ENCODE measurements at places on chromosomes 12 and 14. TPM values are rescaled to one million over a fixed set of nuclear protein-coding genes. Genes with fewer than 3 reads are reported as not detected.
A peak's percentile ranks its signal among the peaks of the same experiment; 100 is the strongest.

The SYNE3 gene
- 9.5 TPM for total RNA-seq

DNA sequence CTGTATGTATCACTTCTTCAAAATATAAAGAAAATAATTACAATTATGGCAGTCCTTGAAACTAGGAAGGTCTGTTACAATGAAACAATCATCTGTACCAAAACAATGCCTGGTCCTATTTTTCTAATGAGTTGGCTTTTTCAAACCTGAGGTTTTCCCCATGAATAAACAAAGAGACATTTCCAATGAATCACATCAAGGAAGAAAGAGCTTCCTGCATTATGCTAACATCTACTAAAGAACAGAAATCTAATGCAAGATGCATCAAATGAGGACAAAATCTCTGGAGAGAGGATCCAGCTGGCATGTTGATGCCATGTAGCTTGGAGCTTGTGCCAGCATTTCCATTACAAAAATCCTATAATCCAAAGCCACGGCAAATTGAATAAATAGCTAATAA lies 29.3 kb downstream of the NIN start:
- peaks cover 15% of the 10 kb centered on the region for H3K36me3 ChIP-seq
- H3K4me3 ChIP-seq: no peak overlapping the region
- H3K4me1 ChIP-seq: peaks cover 6% of the 10 kb centered on the region
- no peaks in the 10 kb centered on the region for H3K27me3 ChIP-seq
- no peak overlapping the region for H3K27ac ChIP-seq

DNA sequence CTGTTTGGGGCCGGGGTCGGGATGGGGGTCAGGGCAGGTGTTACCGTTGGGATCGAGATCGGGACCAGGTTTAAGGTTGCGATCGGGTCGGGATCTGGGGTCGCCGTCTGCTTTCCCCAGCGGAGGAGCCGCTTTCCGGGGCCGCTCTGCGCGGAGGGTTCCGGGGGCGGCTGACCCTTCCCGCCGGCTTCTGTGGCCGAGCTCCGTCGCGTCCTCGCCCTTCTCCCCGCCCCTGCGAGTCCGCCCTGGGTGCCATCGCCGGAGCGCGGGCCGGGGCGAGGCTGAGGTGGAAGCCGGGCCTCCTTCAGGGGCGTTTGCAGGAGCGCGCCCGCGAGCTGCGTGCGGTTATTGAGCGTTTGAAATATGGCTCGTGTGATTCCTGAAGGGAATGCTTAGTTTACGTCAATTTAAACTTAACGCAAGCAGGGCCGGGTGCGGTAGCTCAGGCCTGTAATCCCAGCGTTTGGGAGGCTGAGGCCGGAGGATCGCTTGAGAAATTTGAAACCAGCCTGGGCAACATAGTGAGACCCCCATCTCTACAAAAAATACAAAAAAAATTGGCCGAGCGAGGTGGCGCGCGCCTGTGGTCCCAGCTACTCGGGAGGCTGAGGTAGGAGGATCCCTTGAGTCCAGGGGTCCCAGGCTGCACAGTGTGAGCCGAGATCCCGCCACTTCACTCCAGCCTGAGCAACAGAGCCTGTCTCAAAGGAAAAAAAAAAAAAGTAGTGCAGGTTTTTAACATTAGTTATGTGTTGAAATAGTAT lies 620 bp downstream of the PGAM5 start:
- H3K4me1 ChIP-seq: no peaks in the 10 kb centered on the region
- peak overlapping the region; percentile 35 for H3K27ac ChIP-seq
- DNase-seq: peak; percentile 18
- peaks cover 47% of the 10 kb centered on the region for H3K36me3 ChIP-seq
- H3K27me3 ChIP-seq: no peaks in the 10 kb centered on the region

GRCh38 chr14:90421001-90421631 lies 24.3 kb downstream of the CALM1 start:
- H3K4me3 ChIP-seq: no peak overlapping the region
- no peaks in the 10 kb centered on the region for H3K36me3 ChIP-seq
- no peak overlapping the region for H3K27ac ChIP-seq
- no peaks in the 10 kb centered on the region for H3K27me3 ChIP-seq
- peaks cover 5% of the 10 kb centered on the region for H3K4me1 ChIP-seq

The CORO1C gene
- 141 TPM for total RNA-seq

The PUS1 gene
- total RNA-seq: 72.3 TPM

DNA sequence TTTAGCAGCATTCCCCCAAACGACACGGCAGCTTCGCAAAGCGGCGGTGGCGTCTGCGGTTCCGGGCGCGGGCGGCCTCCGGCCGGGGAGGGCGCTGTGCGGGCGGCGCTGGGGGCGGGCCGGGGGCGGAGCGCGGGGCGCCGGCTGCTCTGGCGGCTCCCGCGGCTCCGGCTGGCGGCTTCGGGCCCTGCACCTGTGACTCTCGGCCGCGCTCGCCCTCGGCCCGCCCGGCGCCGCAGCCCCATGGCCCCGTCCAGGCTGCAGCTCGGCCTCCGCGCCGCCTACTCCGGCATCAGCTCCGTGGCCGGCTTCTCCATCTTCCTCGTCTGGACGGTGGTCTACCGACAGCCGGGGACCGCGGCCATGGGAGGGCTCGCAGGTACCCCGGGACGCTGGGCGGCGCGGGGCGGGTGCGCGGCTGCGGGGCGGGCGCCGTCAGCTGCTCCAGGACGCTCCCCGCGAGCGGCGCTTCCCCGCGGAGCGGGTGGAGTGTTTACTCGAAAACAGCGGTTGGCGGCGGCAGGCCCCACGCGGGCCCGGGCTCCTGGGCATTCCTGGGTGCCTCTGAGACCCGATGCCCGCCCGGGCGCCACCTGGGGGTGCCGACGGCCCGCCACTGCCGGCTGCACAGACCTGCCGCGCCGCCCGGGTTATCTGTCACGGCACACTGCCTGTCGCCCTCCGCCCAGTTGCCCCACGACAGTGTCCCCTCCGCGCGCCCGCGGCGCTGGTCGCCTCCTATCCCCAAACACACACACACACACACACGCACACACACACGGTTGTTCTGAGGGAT lies at the start of gene SLC48A1:
TSS of gene SLC48A1 (plus strand) at position 177 of the 796 bp plus-strand sequence. CDS start at position 244, 67 bp downstream.
- DNase-seq: peak; percentile 61
- H3K27ac ChIP-seq: peak within 1 kb of the TSS; percentile 59
- no peaks in the 10 kb centered on the region for H3K27me3 ChIP-seq
- peaks cover 18% of the 10 kb centered on the region for H3K4me1 ChIP-seq
- H3K4me3 ChIP-seq: peak within 1 kb of the TSS; percentile 74

The GPR135 gene
- total RNA-seq: 7.7 TPM

The PLEKHD1 gene
- total RNA-seq: 0.05 TPM

GRCh38 chr14:50944647-50945413 lies 547 bp upstream of the PYGL start:
- peaks cover 33% of the 10 kb centered on the region for H3K4me1 ChIP-seq
- H3K36me3 ChIP-seq: no peaks in the 10 kb centered on the region
- no peaks in the 10 kb centered on the region for H3K27me3 ChIP-seq
- H3K27ac ChIP-seq: peak overlapping the region; percentile 82
- peak overlapping the region; percentile 86 for H3K4me3 ChIP-seq

The GALNT8 gene
- not detected for total RNA-seq

- no peaks in the 10 kb centered on the region for H3K4me1 ChIP-seq
- DNase-seq: no peak
- no peaks in the 10 kb centered on the region for H3K27me3 ChIP-seq
- H3K27ac ChIP-seq: no peak overlapping the region
- peaks cover 26% of the 10 kb centered on the region for H3K36me3 ChIP-seq
- no peak overlapping the region for H3K4me3 ChIP-seq
Observed at GRCh38 chr14:95193081-95193480, 35.8 kb upstream of the DICER1 start.

The NUDT14 gene
- total RNA-seq: 27.4 TPM

The BMAL2 gene
- total RNA-seq: 20.0 TPM

The PIWIL1 gene
- not detected for total RNA-seq

DNA sequence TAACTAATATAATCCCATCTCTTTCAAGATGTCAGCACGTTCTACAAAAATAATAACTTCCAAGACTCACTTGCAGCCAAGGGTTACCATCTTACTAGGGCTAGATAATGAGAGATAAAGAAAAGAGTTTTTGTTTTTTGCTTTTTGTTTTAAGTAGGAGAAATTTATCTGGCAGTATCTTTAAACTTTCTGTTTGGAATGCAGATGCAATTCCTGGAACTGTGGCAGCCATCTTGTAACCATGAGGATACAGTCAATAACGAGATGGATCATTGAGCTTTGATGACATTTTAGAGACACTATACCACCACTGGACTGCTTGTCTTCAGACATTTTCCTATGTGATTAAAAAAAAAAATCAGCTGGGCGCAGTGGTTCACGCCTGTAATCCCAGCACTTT lies 171.2 kb upstream of the ARID2 start:
- H3K27me3 ChIP-seq: no peaks in the 10 kb centered on the region
- no peak for DNase-seq
- no peak overlapping the region for H3K27ac ChIP-seq
- H3K36me3 ChIP-seq: no peaks in the 10 kb centered on the region
- no peak overlapping the region for H3K4me3 ChIP-seq

- H3K4me1 ChIP-seq: peaks cover 10% of the 10 kb centered on the region
- H3K36me3 ChIP-seq: peaks cover 22% of the 10 kb centered on the region
- DNase-seq: no peak
- no peak overlapping the region for H3K4me3 ChIP-seq
- no peak overlapping the region for H3K27ac ChIP-seq
- H3K27me3 ChIP-seq: no peaks in the 10 kb centered on the region
Observed at GRCh38 chr14:99467336-99468078, 13.2 kb downstream of the SETD3 start.

- DNase-seq: no peak
- H3K4me1 ChIP-seq: peaks cover 13% of the 10 kb centered on the region
- no peaks in the 10 kb centered on the region for H3K27me3 ChIP-seq
- no peaks in the 10 kb centered on the region for H3K36me3 ChIP-seq
Observed at GRCh38 chr14:99541677-99542470, 60.7 kb downstream of the CCNK start.

GRCh38 chr14:64294672-64295413 lies 672 bp upstream of the ESR2 start:
- no peak overlapping the region for H3K4me3 ChIP-seq
- DNase-seq: peak; percentile 54
- peaks cover 8% of the 10 kb centered on the region for H3K4me1 ChIP-seq
- H3K27ac ChIP-seq: no peak overlapping the region
- H3K36me3 ChIP-seq: no peaks in the 10 kb centered on the region
- H3K27me3 ChIP-seq: no peaks in the 10 kb centered on the region

- peaks cover 59% of the 10 kb centered on the region for H3K27me3 ChIP-seq
- no peak overlapping the region for H3K4me3 ChIP-seq
- no peaks in the 10 kb centered on the region for H3K4me1 ChIP-seq
- no peak for DNase-seq
- H3K27ac ChIP-seq: no peak overlapping the region
Observed at GRCh38 chr14:95727056-95727700, 13.3 kb upstream of the TCL1A start.

The RNASE3 gene
- not detected for total RNA-seq

The HOXC6 gene
- 11.5 TPM for total RNA-seq

GRCh38 chr12:123807670-123808069 lies 45.6 kb downstream of the DNAH10 start:
- no peak for DNase-seq
- H3K4me1 ChIP-seq: peaks cover 7% of the 10 kb centered on the region
- no peaks in the 10 kb centered on the region for H3K36me3 ChIP-seq
- H3K27me3 ChIP-seq: peaks cover 32% of the 10 kb centered on the region

- no peaks in the 10 kb centered on the region for H3K4me1 ChIP-seq
- H3K4me3 ChIP-seq: no peak overlapping the region
- H3K36me3 ChIP-seq: no peaks in the 10 kb centered on the region
- no peak for DNase-seq
- H3K27ac ChIP-seq: no peak overlapping the region
- H3K27me3 ChIP-seq: no peaks in the 10 kb centered on the region
Observed at GRCh38 chr12:85322715-85323114, 42.7 kb downstream of the ALX1 start.

DNA sequence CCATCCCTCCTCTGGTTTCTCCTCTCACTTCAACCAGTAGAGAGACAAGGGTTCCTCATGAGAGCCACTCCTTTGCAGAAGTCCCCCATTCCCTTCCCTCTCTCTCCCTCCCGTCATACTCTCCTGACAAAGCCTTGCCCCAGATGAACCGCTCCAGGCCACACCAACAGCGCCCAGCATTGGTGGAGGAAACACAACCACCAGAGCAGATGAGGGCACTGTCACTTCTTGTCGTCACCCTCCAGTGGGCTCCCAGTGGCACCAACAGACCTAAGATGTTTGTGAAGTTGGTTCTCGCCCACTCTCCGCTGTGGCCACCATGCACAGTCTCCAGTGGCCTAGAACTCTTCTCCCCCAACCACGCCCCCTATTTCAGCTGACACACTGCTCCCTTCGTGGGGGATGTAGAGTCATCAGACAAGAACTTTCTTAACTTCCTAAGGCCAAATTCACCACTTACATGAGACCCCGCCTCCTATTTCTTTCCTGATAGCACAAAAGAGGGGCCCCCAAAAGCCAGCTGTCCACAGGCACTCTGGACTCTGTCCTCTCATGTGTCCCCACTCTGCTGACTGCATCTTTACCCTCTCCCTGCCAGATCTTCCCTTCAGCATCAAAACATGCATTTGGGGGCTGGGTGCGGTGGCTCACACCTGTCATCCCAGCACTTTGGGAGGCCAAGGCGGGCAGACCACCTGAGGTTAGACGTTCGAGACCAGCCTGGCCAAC lies 29.2 kb upstream of the PLEKHG6 start:
- peaks cover 50% of the 10 kb centered on the region for H3K4me1 ChIP-seq
- peaks cover 7% of the 10 kb centered on the region for H3K36me3 ChIP-seq
- no peak overlapping the region for H3K4me3 ChIP-seq
- no peaks in the 10 kb centered on the region for H3K27me3 ChIP-seq
- DNase-seq: no peak

DNA sequence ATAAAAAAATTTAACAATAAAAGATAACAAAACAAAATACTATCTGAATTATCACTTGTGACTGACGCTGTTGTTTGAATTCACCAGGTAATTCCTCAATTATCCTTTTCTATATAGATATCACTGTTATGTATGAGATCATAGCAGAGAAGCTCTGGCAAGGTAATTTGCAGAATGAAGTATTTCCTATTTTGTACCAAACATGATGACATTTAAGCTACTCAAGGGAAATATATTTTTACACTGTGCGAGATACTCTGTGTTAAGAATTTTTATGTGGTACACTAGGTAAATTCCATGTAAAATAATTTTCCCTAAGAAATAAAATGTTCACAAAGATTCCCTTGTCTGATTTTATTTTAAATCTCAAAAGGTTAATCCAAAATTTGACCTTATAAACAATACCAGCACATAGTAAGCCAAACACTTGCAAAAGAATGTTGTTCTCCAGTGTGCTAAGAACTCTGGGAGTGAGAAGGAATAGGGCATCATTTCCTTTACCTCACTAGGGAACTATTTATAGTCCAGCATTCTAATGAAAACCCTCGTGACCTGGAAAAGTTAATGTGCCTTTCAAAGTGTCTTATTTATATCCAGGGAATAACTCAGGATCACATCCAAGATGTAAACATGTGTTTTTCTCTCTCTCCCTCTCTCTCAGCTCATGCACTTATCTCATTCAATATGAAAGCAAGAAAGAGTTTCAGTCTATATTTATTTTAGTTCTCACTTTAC lies 115.2 kb upstream of the RAP1B start:
- DNase-seq: no peak
- H3K27me3 ChIP-seq: no peaks in the 10 kb centered on the region
- no peak overlapping the region for H3K4me3 ChIP-seq
- no peak overlapping the region for H3K27ac ChIP-seq

- peaks cover 66% of the 10 kb centered on the region for H3K36me3 ChIP-seq
- peak; percentile 52 for DNase-seq
- no peak overlapping the region for H3K4me3 ChIP-seq
Observed at GRCh38 chr12:105212438-105212837, 23.5 kb downstream of the APPL2 start.

- H3K27me3 ChIP-seq: no peaks in the 10 kb centered on the region
- H3K27ac ChIP-seq: peak overlapping the region; percentile 67
- H3K4me3 ChIP-seq: no peak overlapping the region
- peaks cover 5% of the 10 kb centered on the region for H3K36me3 ChIP-seq
Observed at GRCh38 chr14:61462566-61463193, 141.3 kb downstream of the PRKCH start.

The CCND2 gene
- 70.9 TPM for total RNA-seq

- H3K27me3 ChIP-seq: no peaks in the 10 kb centered on the region
- no peak for DNase-seq
- no peaks in the 10 kb centered on the region for H3K4me1 ChIP-seq
Observed at GRCh38 chr12:275812-276211, 13.2 kb upstream of the SLC6A13 start.
